ENCODE measurements at places on chromosomes 3 and 15.

DNA sequence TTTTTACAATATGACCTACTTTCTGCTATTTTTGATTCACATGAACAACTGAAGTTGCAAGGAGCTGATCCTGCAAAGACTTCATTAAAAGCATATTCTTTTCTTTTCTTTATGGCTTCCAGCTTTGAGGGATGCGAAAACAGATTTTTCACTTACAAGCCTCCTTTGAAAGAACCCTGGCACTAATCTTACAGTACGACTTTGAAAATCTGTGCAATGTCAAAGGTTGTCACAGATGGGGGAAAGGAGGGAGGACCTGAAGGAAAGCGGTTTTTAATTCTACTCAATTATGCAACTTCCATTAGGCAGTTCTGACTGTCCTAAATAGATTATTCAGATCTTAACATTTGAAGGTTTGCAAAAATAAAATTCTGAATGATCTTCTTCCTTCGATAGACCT is 130.5 kb downstream of the TNIK start:
- no peak for DNase-seq

- DNase-seq, result no peak
These were observed 335.2 kb upstream of the MCTP2 start for GRCh38 chr15:93895976-93896770.

DNA sequence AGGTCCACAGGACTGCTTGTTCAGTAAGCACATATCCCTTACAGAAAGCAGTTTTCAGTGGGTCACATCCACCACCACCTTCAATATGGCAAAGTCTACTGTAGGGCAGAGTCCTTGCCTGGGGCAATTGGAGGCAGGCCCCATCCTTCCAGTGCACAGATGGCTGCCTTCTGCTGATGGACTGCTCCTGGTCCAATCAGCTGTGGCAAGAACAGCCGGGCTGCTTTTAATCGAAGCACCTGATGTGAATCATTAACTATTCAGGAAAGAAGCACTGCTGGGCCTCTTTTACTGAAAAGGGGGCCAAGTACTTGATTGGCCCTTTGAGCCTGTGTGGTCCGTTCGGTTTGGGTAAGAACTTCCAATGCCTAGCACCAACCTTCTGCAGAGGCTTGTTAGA is 24.4 kb downstream of the LARS2 start:
- no peak for DNase-seq

- DNase-seq, result no peak
These were observed 35.2 kb upstream of the GLCE start for GRCh38 chr15:69125236-69125635.

GRCh38 chr3:53286727-53287126 is 30.9 kb upstream of the TKT start:
- DNase-seq, result no peak

DNA sequence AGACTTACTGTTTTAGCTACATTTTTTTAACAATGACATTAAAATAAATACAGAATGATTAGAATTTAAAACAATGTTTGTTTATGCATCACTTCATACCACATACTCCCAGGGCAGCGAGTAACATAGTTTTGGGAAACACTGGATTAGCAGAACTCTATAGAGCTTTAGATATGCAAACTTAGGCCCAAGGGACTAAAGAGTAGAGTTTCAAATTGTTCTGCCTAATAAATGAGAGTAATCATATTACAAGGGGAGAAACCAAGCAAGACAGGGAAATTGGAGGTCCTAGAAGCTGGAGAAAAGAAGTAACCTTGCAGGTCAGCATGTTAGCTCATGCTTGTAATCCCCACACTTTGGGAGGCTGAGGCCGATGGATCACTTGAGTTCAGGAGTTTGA is 3.6 kb upstream of the DAZL start:
- DNase-seq, result no peak

DNA sequence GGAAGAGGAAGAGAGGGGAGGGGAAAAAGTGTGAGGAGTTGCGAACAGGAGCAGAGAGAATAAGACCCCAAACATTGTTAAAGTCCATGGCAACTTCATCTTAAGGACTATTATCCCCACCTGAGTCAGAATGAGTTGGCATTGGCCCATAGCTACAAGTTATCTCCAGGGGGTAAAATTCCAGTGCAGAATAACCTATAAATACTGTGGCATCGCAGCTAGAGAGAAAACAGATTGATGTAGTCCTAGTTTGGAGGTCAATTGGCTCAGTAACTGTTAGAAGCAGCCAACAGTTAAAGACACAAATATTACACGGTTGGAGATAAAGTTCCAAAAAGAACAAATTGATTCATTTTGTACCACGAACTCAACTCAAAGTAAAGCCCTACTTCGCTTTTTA is 313.9 kb upstream of the CCDC54 start:
- no peak for DNase-seq

GRCh38 chr15:74642734-74643664 is 27.4 kb downstream of the CLK3 start:
- DNase-seq, result peak; percentile 42

DNA sequence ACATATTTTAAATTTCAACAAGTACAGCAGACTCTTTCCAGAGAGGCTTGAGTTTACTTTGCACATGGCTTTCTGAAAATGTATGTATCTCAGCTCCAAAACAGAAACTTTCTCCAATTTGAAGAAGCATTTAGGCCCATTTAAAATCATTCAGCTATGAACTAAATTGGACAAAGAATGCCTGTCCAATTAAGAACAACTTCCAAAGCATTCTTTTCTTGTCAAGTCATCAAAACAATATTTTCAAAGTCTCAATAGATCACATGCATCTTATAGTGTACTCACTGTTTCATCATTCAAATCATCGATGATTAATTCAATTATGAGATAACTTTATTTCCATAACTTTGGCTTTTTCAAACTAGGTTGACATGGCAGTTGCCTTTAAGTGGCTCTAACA is 95.2 kb downstream of the KBTBD8 start:
- DNase-seq, result no peak

DNA sequence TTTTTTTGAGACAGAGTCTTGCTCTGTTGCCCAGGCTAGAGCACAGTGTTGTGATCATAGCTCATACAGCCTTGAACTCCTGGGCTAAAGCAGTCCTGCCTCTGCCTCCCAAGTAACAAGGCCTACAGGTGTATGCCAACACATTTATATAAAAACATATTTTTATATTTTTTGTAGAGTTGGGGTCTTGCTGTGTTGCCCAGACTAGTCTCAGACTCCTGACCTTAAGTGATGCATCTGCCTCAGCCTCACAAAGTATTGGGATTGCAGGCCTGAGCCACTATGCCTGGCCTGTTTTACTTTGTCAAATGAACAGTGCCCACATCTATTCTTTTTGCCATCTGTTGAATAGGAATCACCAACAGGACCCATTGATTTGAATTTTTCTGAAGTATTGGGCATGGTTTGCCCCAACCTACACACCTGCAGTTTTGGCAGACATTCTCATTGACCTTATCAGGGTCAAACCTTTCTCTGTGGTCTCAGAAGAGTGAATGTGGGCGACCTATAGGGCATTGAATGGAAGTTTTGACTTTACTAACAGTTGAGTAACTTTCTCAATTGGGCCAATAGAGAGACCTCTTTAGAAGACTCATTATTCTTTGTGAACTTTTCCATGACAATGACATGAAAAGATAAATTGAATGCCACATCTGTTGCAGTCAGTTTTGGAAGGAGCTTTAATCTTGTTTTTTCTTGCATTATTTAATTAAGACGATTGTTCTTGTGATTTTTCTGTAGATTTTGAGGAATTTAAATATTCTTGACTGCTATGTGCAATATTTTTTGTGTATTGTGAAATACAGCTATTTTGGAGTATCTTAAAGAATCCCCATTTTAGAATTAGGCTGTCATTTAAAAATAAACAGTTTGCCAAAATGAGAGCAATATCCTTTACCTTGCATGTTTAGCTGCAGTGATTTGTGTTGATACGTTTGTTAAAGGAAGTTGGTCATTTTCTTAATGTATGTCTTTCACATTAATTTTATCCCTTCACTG is 2.7 kb downstream of the IREB2 start:
- DNase-seq, result no peak

- no peak for DNase-seq
These were observed 13.2 kb downstream of the PCOLCE2 start for GRCh38 chr3:142875583-142876207.

GRCh38 chr3:182276512-182276911 is 516.8 kb upstream of the ATP11B start:
- DNase-seq, result no peak

GRCh38 chr3:99365979-99366378 is 272.4 kb upstream of the COL8A1 start:
- DNase-seq, result no peak

GRCh38 chr3:64385277-64385676 is 160.0 kb upstream of the PRICKLE2 start:
- DNase-seq, result no peak

DNA sequence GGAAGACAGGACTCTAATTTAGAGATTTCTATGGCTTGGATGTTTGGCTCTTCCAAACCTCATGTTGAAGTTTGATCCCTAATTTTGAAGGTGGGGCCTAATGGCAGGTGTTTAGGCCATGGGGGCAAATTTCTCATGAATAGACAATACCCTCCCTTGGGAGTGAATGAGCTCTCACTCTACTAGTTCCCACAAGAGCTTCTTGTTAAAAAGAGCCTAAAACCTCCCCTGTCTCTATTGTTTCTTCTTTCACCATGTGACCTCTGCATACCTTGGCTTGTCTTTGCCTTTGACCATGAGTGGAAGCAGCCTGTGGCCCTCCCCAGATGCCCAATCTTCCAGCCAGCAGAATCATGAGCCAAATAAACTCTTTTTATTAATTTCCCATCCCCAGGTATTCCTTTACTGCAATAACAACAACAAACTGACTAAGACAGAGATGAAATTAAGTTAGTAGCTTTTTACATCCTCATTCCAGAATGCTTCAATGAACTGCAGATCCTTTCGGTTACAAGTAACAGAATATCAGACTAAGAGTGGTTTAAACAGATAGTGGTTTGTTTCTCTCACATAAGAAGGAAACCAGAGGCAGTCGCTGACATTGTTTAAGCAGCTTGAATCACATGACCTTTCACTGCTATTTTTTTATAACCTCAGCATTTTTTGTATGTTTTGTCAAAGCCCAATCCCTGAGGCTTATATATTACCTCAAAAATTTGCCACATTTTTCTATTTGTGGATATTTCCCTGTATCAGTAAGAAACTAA is 1013.3 kb upstream of the SEMA6D start:
- no peak for DNase-seq

DNA sequence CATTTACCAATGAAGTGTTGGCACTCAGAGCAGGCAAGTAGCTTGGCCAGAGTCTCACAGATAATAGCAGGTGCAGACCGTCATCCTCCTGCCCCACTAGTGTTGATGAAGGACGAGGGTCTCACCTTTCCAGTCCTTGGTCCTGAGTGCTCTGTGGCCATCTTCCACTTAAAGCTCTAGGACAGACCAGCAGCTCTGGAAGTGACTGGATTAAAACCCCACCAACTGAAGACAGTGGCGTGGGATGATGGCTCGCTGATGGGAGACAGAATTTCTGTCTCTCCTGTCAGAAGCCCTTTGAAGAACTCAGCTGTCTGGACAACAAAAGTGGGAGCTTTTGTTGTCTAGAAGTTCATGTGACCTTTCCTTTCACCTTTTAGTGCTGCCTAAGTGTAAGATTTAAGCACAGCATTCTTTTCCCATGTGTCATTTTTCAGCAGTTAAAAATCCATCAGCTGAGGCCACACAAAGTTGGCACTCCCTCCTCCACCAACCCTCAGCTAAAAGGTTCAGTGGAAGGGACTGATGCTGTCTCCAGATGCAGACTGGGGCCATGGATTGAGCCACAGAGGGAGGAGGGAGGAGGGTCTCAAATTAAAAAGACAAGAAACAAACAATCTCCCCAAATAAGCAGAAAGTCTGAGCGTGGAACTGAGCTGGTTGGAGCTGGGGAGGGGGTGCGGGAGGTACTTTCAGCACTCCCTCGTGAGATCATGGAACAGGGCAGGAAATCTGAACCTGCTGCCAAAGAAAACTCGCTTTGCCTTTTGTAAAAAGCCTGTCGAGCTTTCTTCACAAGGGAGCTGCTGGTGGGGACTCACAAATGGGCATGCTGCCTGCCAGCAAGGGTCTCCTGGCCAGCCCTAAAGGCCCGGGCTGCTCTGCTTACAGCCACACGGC is 148.5 kb upstream of the CTDSPL start:
- DNase-seq, result peak; percentile 40

DNA sequence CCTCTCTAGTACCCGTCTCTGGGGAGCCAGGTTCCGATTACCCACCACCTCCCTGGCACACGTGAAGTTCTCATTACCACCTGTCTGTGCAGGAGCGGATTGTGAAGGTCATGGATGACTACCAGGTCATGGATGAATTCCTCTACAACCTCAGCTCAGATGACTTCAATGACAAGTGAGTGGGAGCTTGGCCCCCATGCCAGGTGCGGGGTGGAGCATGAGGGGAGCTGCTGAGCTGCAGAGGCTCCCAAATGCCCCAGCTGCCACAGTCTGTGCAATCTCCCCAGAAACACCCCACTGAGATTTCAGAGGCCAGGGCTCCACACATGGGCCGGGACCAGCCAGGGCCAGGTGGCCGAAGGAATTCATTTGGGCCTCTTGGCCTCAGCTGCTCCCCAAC is 34.3 kb downstream of the DNAH1 start:
- DNase-seq, result no peak

GRCh38 chr15:68312701-68313204 is 35.2 kb downstream of the FEM1B start:
- no peak for DNase-seq

GRCh38 chr3:22122567-22122966 is 371.6 kb upstream of the ZNF385D start:
- no peak for DNase-seq

GRCh38 chr3:156997351-156997750 is 162.6 kb downstream of the CCNL1 start:
- DNase-seq, result peak; percentile 48

DNA sequence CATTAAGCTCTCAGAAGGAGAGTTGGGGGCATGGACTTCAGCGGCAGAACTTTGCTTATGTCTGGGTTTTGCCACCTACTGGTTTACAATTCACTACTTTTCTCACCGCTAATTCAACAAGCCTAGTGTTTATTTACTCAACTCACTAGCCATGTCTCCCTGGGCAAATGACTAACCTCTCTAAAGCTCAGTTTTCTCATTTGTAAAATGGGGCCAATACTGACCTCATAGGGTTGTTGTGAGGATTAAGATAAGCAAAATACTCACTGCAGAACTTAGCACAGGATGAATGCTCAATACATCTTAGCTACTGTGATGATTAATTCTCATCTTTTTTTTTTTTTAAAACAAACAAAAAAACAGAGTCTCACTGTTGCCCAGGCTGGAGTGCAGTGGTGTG is 106.3 kb downstream of the CADPS start:
- no peak for DNase-seq

- no peak for DNase-seq
These were observed 26.0 kb upstream of the BOC start for GRCh38 chr3:113185194-113185835.

- DNase-seq, result no peak
These were observed 86.3 kb upstream of the CDV3 start for GRCh38 chr3:133487204-133487603.

DNA sequence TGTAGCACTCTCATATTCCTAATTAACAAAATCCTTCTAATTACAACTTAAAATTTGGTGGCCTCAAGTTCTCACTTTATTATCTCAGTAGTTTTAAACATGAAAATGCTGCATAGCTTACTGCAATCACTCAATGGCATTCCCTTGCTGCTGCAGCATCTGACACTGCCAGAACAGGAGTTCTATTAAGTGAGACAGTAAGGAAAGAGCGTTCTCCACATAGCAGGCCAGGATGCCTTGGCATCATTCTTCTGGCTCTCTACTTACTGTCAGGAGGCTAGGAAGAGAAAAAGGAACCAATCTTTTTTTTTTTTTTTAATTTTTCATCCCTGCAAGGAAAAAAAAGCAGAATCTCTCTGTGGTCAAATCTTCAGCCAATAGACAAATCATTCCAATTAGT is 3.2 kb downstream of the CNBP start:
- no peak for DNase-seq

Measured in GM03348 (cell line).